Stimulated activated CD4-positive, alpha-beta T cell treated with anti-CD3 and anti-CD28 coated beads, Interleukin-12 subunit alpha, Interleukin-12 subunit beta, amount 100 ng/mL, for 4 hours (primary cell): ENCODE measurements at places on chromosomes 4 and X.

- DNase-seq: no peak
Observed at GRCh38 chr4:128456171-128456570, 168.6 kb upstream of the PGRMC2 start.

DNA sequence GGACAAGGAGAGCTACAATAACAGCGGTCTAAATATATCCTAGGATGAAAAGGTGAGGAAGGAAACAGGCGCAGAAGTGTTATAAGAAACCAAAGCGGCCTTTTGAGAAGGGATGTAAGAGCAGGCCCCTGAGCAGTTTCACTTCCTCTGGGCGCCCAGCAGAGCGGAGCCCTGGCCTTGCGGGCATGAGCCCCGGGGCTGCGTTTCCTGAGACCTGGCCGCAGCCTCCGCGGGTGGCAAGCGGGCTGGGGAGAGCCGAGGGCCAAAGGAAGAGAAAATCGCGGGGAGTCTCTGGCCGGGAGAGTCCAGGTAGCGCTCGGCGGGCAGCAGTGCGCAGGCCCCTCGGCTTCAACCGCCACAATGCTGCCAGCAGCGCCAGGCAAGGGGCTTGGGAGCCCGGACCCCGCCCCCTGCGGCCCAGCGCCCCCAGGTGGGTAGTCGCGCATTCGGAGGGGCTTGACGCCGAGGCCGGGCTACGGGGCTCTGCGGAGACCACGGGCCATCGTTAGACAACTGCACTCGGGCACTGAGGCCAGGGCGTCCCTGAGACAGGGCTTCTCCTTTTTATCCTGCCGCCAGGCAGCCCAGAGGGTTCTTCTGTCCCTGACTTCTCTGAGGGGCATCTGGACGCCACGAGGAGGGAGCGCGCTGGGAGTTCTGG, at the start of gene BANK1:
Gene BANK1 (plus strand): TSS at position 210 of the 661 bp plus-strand sequence. CDS start 151 bp downstream, at position 361.
- DNase-seq: peak; percentile 4

DNA sequence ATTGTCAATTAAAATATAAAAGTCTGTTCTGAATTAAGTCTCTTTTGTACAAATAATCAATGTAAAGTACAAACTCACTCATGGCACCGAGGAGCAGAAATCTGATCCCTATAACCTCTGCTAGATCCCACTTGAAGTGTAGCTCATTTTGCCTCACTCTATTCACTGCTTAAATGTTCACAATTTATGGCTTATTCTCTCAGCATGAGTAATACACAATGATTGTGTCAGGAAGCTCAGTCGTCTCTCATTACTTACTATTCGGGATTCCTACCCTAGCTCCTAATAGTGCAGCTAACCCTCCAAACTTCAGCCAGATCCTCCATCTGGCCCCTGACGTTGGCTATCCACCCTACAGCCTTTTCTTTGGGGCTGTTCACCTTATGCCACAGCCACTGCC, 4.7 kb upstream of the AMMECR1 start:
- no peak for DNase-seq

DNA sequence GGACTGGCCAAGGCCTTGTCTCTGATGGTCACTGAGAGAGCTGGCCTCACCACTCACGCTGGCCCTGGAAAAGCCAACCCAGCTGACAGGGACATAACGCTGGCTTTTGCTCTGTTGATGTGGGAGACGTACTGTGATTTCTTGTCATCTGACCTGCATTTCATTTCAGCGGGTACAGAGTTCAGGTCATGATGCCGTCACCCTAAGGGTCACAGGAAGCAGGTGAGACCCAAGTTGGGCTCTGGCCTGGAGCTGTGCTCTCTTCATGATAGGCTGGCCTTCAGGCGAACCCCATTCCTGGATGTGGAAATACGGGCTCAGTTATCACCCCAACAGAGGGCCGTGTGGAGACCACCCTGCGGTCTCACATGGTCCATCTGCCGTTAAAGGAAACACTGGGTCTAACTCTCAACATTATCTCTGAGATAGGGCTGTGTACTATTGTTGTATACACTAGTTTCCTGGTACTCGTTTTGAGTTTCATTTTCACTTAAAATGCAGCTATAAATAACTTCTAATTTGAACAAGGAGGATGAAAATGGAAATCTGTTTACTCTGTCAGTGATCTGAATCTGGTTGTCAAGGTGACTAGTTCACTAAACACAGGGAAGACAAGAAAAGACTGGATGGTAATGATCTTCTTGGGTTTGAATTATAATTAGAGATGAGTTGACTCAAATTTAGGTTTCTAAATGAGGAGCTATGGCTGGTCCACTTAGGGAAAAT, 89.1 kb downstream of the TBC1D9 start:
- DNase-seq: no peak

- peak; percentile 66 for DNase-seq
Observed at GRCh38 chrX:39859991-39860861, 237.5 kb downstream of the BCOR start.

GRCh38 chr4:101265816-101266172, 81.5 kb downstream of the PPP3CA start:
- no peak for DNase-seq

DNA sequence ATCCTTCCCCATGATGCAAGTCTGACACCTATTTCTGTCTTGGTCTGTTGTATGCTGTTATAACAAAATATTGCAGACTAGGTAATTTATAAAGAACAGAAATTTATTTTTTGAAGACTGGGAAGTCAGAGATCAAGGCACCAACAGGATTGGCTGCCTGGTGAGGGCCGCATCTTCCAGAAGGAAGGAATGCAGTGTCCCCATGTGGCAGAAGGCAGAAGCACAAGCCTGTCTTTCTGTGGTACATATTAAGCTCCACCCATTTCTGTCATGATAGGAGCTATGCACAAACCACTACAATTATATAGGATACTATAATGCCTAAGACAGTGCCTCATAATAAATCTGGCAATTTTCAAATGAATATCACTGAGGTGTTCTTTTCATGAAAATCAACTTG, 502.3 kb upstream of the DIAPH2 start:
- DNase-seq: no peak

GRCh38 chr4:18923496-18924161, 902.1 kb upstream of the LCORL start:
- DNase-seq: no peak

DNA sequence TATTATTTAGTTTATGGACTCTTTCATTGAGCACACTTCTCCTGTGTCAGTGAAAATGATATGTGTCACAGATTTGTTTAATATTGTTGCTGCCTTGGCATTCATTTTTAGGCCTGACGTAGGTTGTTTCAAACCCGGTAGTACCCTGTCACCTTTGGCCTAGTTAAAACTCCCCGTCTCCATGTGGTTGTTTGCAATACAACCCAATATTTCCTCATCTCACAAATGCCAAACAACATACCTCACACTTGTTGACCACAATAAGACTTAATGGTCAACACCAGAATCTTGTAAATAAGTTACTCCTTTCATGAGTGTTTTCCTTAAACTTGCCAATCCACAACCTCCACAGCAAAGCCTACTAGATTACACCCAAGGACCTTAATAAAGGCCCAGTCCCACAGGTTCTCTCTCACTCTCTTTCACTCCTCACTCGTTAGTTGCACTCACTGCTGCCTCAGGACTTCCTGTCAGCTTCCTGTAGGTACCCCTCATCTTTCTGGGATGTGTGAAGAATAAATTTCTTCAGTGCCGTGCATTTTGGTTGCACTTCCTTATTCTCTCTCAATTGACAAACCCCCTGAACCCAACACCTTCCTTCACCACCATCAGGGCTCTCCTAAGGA, 31.3 kb downstream of the IL13RA2 start:
- no peak for DNase-seq

DNA sequence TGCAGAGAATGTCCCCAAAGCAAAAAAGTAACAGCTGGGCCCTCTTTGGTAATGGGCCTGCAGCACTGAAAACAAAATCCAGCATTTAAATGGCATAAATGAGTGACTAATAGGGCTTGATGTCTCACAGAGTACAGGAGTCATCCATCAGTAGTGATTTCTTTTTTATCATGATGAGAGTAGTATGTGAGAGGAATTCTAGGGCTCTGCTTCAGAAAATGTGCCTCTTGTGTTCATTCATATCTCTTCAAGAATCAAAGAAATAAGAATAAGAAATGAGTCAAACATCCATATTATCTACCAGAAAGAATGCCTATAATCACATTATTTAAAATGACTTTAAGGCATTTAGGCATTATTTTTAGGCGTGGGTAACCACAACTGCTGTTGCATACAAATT, 792.9 kb upstream of the HTR2C start:
- DNase-seq: no peak

- DNase-seq: no peak
Observed at GRCh38 chr4:932713-933070, 432 bp downstream of the TMEM175 start.

DNA sequence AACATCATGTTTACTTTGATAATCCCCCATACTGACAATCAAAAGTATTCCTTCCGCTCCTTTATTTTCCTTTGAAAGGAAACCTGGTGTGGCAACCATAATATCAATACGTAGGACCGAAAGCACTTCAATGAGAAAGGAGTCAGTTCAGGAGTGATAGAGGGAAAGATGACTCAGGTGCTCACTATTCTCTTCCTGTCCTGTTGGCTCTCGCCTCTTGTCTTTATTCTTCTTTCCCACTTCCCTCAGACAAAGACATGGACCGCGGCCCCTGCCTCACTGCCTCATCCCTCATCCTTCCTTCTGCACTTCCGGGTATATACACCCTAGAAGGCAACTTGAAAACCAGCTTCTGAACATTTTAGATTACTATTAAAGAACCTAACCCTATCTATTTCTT, 49.8 kb upstream of the TNIP3 start:
- DNase-seq: no peak

DNA sequence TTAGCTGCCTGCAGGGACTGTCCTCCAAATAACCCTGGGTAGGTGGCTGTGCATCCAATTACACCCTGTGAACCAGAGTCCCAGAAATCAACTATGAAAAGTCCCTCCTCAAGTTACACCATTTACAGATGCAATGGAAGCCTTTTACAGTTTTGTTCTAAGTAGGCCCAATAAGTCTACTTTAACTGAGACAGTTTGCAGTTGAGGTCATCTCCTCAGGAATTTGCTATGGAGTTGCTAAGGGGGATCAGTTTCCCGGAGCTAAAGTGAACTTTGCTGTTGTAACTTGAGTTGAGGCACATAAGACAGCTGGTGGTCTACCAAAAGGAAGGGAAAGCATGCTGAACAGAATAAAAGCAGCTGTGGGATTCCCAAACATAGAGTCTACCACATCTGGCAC, 121.6 kb upstream of the STK26 start:
- DNase-seq: no peak

- no peak for DNase-seq
Observed at GRCh38 chrX:131650637-131651410, 107.0 kb downstream of the OR13H1 start.

- no peak for DNase-seq
Observed at GRCh38 chr4:8051644-8052043, 107.0 kb downstream of the ABLIM2 start.

- DNase-seq: no peak
Observed at GRCh38 chr4:60042231-60042652, 1157.9 kb upstream of the ADGRL3 start.

DNA sequence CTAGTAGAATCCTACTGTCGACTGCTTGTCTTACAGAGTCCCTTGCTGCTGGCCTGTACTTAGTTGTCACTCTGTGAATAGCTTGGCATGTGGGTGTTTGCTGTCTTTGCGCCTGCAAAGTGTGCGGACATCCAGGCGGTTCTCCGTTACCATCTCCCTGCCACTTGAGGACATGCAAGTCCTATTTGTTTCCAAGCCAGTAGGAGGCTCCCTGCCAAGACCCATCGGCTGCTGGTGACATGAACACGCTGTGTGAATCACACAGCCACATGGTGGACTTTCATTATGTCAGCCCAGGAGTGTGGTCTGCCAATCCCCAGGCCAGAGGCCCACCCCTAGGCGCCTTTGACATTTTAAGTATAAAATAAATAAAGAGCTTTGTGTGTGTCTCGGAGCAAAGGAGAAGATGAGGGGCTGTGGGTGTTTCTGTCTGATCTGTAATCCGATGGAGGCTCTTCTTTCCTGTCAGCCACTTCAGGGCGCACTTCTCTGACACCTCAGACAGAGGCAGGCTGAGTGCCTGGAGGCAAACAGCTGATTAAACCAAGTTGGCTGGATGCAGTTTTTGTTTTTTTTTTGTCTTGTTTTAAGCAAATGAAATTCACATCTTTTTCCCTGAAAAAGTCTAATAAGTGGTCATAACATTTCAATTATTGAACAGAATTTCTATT, 51.5 kb downstream of the ALPK1 start:
- DNase-seq: no peak

DNA sequence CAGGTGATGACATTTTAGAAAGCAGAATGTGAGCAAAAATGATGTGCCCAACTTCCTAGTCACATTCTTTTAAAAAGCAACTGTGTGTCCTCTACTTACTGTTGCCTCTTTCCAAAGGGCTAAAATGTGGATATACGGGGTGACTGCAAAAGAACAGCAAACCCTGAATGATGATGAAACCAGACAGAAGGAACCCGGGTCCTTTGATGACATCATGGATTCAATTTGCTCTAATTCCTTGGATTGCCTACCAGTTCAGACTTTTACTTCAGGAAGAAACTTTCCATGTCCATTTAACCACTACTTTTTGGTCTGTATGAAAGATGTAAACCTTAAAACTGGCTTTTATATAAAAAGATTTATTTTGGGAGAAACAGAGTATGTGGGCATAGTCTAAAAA, 190.9 kb upstream of the MAB21L2 start:
- no peak for DNase-seq

GRCh38 chr4:174873931-174874330, 44.2 kb upstream of the ADAM29 start:
- no peak for DNase-seq

DNA sequence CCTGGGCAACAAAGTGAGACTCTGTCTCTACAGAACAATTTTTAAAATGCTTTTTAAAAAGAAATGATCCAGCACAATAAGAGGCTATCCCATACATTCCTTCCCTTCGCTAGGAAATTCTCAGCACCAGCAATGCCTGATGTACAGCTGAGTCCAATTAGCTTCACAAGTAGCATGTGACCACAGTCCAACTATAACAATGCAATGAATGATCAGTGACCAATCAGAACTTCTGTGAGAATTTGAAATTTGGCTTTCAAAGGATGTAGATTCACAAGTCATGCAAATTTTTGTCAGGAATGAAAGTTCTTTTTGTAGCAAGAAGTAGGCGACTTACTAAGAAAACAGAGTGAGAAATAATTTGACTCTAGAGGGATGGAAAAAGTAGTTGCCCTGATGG, 278.5 kb upstream of the UGT8 start:
- no peak for DNase-seq

DNA sequence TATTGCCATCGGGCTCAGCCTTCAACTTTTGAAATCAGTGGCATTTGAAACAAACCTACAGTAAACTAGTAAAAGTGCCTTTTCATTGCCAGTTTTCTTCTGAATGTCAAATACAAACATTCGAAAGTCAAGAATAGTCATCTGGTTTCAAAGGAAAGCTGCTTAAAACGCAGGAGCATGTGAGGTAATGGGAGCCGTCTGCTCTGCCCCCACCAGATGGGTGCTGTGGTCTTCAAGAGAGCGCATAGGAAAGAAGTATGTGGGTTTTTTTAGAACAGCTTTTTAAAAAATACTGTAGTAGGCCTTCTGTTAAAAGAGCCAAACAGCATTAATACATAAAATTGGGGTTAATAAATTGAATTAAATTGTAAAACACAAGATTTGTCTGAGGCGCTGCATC, 88.6 kb downstream of the STOX2 start:
- DNase-seq: no peak

- DNase-seq: no peak
Observed at GRCh38 chr4:95021099-95021498, 263.3 kb downstream of the BMPR1B start.

GRCh38 chr4:113678641-113679040, 82.9 kb downstream of the CAMK2D start:
- DNase-seq: no peak
